AG04450 (cell line): ENCODE measurements at places on chromosomes 4 and X. TPM values are rescaled to one million over a fixed set of nuclear protein-coding genes. Genes with fewer than 3 reads are reported as not detected.
A peak's percentile ranks its signal among the peaks of the same experiment; 100 is the strongest.

AMTN gene
- not detected in 2 replicates for polyA plus RNA-seq

GRCh38 chrX:108732630-108733321, 3.6 kb downstream of the IRS4 start:
- DNase-seq = no peak

DNA sequence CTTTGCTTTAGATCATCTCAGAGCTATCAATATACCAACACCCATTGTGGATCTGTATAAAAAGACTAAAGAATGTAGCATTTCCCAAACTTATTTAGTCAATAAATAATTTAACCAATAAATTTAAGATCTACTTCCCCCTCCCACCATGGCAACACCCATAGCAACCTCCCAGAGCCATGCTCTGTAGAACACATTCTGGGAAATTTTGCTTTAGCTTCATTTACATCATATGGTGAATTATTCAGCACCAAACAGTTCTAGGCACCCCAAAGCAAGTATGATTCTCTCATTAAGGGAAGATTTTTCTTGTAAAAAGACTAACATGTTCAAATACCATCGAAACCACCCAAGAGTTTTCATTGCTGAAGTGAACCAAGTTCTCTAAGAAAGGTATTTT, 80.5 kb upstream of the GPR34 start:
- no peak for DNase-seq

DNA sequence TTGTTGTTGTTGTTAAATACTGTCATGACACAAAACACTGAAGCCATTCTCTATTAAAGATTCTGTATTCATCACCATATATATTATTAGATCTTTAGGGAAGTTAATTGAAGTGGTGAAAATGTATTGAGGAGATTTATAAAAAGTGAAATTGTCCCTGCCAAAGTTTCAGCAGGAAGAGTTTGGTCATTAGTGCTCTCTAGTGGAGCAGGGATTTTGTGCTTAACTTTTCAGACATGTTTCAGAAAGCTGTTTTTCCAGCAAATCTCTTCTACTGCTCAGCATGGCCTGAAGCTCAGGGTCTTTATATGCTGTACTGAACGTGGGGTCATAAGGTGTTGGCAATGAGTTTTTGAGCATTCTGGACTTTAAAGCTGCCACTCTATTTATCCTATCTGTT, 36.7 kb upstream of the CXXC4 start:
- DNase-seq = no peak

MRFAP1L1 gene
- polyA plus RNA-seq = 70.6 and 96.5 TPM in 2 replicates

GRCh38 chrX:123713841-123714240, 19.0 kb downstream of the THOC2 start:
- DNase-seq = no peak

DNA sequence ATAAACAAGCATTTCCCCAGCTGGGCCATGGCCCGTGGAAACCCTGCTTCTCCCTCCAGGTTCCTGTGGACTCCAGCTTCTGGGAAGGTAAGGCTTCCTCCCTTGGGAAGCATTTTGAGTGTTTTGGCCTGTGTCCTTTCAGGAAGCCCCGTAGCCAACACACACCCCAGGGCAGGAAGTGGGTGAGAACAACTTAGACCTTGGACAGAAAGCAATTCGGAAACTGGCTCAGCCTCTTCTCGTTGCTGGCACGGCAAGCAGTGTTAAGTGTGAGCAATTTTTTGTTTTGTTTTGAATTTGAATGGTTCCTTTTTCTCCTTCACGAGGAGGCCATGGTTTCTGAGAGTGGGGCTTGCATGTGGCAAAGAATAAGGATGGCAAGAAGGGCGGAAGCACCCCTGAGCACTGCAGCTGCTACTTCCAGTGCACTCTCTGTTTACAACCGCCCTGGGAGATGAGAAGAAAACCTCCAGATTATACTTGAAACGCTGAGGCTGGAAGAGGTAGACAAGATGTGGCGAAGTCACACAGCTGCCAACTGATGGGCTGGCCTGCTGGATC, 14.1 kb upstream of the CYTL1 start:
- no peak for DNase-seq

GAB3 gene
- 2.5 and 2.8 TPM in 2 replicates for polyA plus RNA-seq

DNA sequence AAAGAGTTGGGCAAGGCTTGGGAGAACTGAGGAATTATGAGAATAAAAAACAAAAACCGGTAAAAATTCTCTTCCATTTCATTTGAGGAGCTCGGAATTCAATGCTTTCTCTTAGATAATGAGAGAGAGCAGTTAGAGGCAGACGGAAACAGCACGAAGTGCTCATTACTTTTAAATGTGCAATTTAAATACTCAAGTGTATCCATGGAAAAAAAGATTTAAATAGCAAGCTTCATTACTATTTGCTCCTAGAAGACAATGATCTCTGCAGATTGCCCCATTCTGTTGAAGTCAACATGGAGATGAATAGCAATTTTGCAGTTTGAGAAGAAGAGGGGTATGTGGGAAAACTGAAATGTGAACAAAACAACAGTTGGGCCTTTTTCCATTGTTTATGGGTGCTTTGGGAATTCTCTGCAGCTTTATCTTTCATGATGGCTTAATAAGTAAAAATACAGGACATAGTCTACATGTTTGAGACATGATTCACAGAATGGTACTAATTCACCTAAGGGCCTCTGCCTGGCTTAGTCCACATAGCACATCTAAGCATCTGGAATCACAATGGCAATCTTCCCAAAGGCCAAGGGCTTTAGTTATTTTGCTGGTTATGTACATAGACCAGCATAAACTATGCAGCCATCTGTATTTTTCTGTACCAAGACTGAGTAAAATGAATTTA, 512.7 kb upstream of the FAT1 start:
- peak; percentile 72 for DNase-seq

DNA sequence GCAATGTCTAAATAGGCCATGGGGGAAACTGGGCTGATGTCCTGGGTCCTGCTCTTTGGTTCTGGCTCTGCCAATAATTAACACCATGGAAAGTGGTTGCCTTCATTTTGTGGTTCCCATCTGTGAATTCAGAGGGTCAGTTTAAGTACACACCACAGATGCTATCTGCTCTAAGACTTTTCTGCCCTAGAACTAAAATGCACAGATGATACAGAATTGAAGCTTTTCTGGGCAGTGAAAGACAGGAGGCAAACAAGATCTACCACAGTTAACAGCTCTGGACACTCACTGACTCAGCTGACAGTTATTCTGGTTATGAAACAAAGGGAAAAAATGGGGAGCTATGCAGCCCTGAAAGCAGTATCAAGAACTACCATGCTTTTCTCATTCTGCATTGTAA, 37.3 kb downstream of the APBB2 start:
- no peak for DNase-seq

- DNase-seq = peak; percentile 41
These were observed 226.6 kb downstream of the NSUN7 start for GRCh38 chr4:40976343-40976742.

TRPC3 gene
- polyA plus RNA-seq = 2.1 and 2.3 TPM in 2 replicates

DNA sequence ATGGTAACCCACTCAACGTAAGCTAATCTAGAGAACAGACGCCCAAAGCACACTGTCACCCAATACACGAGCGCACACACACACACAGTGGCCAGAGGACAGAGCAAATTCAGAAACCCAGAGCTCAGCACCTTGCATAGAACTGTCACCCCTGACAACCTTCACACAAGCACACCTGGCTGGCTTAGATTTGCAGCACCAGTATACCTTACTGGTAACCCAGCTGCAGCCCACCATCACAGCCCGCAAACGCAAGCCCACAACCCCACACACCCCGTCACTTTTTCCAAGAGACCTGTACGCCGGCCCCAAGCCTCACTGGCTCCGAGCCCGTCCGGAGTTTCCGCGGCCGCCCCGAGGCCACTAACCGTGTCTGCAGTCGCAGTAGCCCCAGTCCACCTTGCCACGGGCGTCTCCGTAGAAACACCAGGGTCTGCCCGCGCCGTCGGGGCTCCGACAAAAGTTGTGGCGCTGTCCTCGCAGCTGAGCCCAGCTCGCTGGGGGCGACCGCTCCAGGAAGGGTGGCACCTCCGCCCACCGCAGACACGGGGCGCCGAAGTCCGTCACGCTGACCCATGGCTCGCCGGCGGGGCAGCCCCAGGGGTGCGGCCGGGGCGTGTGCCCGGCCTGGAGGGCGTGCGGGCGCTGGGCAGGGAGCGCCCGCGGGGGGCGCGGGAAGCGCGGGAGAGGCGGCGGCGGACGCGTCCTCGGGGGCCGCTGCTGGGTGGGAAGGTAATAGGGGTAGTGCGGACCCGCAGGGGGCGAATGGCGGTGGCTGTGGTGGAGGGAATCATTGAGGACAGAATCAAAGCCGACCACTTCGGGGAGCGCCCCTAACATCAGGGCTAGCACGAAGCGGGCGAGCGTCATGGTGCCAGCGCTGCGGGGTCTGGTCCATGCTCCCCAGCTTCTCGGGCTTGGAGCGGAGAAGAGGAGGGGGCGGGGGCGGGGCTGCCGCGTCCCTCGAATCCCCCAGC, 664 bp downstream of the PRSS12 start:
- DNase-seq = no peak

DNA sequence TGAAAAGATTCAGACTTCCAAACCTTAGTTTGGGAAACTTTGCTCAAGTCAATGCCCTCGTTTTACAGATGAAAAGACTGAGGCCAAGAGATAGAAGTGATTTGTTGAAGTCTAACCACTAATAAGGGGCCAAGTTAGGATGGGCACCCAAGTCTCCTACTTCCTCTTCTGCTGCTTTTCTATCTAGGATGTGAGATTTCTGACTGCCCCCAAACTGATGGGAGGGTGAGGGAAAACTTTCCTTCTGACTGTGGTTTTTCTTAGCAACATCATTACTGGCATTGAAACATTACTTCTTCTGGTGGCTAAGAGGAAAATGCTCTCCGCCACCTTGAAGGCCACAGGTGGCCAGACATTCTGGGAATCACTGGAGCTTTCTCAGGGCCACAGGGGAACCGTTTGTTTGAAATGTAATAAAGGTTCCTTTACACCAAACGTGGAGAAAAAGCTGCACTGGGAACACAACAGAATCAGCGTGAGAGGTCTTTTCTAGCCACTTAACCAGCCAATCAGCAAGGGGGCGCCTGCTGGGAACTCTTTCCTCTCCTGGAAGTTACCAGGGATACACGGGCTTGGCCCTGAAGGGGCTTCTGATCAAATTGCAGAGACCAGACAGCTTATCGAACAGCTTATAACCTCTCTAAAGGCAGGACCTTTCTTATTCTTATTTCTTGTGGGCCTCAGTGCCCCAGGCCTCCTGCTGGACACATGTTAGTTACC, 115.9 kb upstream of the TEX13D start:
- no peak for DNase-seq

CLDN34 gene
- polyA plus RNA-seq = 0.11 and 0.12 TPM in 2 replicates

DNA sequence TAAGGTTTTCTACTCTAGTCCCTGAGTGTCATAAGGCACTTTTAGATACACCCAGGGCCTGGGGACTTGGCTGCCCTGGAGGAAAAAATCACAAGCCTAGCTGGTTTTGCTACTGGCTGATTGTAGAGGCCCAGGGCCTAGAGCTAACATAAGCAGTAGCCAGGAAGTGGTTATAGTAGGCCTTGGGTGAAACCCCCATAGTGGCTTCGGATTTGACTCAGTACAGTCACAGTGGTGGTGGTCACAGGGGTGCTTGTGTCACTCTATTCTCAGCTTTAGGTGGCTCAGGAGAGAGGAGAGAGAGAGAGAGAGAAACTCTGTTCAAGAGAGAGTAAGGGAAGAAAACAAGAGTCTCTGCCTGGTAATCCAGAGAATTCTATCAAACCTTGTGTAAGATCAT, 194.5 kb upstream of the EDA2R start:
- no peak for DNase-seq

RASSF6 gene
- 0.06 and 0.07 TPM in 2 replicates for polyA plus RNA-seq

- DNase-seq = no peak
These were observed 812 bp downstream of the FAT1 start for GRCh38 chr4:186722796-186723291.

GRCh38 chr4:4852591-4853362, 6.7 kb upstream of the MSX1 start:
- DNase-seq = peak; percentile 37

DNA sequence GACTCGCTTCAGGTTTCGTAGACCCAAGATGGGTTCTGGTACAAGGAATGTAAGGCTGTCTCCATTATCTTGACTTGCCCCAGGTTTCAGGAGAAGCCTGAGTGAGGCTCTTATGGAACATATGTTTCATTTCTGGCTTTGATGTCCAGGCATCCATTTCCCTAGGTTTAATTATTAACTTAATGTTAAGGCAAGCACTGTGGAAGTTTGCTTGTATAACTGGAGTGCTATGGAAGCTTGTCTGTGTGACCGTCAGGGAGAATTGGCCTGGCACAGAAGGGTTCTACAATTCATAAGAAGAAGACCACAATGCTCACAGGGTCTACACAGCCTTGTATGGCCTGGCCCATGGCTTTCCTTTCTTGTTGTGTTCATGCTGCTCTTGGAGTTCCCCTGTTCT, 47.2 kb upstream of the PPP1R2C start:
- no peak for DNase-seq

DNA sequence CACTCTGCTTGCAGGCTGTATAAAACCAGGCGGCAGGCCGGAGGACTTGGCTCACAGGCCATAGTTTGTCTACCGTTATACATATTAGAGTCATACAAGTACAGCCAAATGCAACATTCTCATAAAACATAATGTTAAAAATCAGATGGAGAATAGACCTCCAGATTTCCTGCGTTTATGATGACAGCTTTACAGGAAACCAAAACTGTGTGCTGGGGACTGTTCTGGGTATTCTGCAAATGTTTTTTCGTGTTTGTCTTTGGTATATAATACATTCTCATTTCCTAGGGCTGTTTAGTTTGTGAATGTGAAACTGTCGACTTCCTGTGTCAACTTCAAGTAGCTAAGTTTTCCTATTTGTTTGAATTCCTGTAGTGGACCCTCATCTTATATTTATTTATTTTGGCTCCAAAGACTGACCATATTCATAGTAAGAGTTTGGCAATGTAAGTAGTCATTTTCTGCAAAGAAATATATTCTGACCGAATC, 79.5 kb upstream of the FAM9C start:
- DNase-seq = no peak

MAGEA10 gene
- not detected in 2 replicates for polyA plus RNA-seq

NHSL2 gene
- polyA plus RNA-seq = 3.0 and 3.1 TPM in 2 replicates

GRCh38 chr4:94895081-94895480, 137.3 kb downstream of the BMPR1B start:
- DNase-seq = no peak

USP17L22 gene
- not detected in 2 replicates for polyA plus RNA-seq

DNA sequence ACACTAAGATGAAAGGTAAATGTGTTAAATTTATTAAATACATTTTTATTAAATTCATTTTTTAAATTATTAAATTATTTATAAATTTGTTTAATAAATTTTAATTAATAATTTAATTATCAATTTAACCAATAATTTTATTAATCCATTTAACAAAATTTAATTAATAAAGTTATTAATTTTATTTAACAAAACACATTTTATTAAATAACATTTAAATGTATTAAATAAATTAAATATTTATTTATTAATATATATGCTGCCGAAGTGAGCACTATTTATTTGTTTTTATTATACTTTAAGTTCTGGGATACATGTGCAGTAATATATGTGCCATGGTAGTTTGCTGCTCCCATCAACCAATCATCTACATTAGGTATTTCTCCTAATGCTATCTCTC, 719.5 kb downstream of the TRIML1 start:
- no peak for DNase-seq

DNA sequence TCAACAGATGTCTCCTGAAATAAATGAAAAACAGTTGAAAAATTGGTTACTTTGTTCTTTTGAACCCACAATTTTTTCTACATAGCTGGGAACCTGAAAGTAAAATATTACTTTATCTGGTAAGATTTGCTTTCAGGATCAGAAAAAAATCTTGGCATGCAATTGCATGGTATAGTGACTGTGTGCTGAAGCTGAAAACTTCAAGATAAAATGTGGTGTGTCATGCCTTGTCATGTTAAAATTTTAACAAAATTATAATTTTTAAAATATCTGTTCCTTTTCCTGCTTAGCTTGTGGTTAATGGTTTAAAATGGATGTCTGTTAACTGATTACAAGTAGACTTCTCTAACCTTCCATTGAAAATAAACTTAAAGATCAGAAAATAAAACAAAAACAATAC, 904.8 kb downstream of the PDHA2 start:
- DNase-seq = no peak

NDNF gene
- polyA plus RNA-seq = not detected in 2 replicates
